ENCODE measurements at places on chromosomes 12 and 14. TPM values are rescaled to one million over a fixed set of nuclear protein-coding genes. Genes with fewer than 3 reads are reported as not detected.

DNA sequence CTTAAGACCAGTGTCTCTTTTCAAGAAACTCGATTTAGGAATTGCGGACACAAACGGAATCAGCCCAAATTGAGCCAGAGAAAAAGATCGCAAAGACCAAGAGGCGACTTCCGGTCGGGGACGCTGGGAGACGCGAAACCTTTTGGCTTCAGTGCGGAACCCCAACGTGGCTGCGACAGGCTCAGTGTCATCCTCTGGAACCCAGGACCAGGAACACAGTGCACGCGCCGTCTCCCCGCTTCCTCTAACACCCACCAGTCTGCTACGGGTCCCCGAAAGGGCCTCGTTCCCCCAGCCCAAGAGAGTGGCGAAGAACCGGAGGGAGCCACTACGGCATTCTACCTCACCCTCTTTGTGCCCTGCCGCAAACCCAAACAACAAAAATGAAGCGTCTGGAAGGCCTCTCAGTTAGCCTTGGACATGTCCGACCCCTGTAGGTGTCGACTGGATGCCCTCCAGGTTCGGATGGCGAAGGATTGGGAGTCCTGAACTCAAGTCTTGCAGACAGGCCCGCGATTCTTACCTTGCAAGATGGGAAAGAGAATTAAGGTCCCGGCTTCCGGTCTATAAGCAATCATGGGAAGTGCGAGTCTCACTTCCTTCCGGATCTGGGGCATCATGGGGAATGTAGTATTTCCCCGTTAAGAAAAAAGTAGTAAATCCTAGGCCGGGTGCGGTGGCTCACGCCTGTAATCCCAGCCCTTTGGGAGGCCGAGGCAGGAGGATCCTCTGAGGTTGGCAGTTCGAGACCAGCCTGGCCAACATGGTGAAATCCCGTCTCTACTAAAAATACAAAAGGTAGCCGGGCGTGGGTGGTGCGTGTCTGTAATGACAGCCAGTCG lies at the start of gene RPL6:
Gene RPL6, minus strand, starts transcription at position 542 of the 842 bp plus-strand sequence. CDS start 949 bp downstream, outside the sequence.
- DNase-seq = peak; percentile 79

Gene COX6A1
- polyA plus RNA-seq = 1,130 TPM

Gene AQP5
- polyA plus RNA-seq = not detected

Gene ALDH1L2
- 9.9 TPM for polyA plus RNA-seq

Gene NTF3
- polyA plus RNA-seq = not detected

All from GM12878 (cell line).